Right ventricle myocardium inferior (tissue), 1 donor: ENCODE measurements at places on chromosomes 6 and 20.

GRCh38 chr6:19714434-19715166 is 122.6 kb upstream of the ID4 start:
- no peak for DNase-seq

GRCh38 chr6:137724018-137724403 is 143.0 kb upstream of the TNFAIP3 start:
- no peak for DNase-seq

- no peak for DNase-seq
Measured at GRCh38 chr6:15874821-15875220, 212.0 kb upstream of the DTNBP1 start.

DNA sequence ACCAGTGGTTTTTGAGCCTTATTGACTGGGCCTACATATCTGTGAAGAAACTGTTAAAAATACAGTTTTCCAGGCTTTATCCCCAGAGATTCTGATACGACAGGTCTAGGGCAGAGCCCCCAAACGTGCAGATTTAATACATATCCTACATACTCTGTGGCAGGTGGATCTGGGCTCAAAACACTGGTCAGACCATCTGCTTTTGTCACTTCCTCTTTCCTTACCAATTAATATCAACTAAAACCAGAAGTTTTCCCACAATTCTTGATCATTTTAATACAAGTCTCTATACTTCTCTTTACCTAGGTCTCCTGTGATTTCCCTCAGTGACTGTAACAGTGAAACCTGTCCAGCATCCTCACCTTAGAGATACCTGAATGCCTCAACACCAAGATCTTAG is 108.8 kb downstream of the PREP start:
- no peak for DNase-seq
